Smooth muscle cell of the pulmonary artery (primary cell): ENCODE measurements at places on chromosomes 11 and 22. TPM values are rescaled to one million over a fixed set of nuclear protein-coding genes. Genes with fewer than 3 reads are reported as not detected.

The LPXN gene
- 2.3 and 7.2 TPM in 2 replicates for total RNA-seq

The PLEKHB1 gene
- 2.1 and 2.5 TPM in 2 replicates for total RNA-seq

The BDNF gene
- 26.9 and 44.0 TPM in 2 replicates for total RNA-seq

The ACR gene
- total RNA-seq = not detected in 2 replicates

The MS4A15 gene
- total RNA-seq = not detected in 2 replicates

The MOV10L1 gene
- total RNA-seq = 1.5 and 1.7 TPM in 2 replicates

The NAALAD2 gene
- 0.30 and 0.46 TPM in 2 replicates for total RNA-seq

The SMDT1 gene
- total RNA-seq = 5.5 and 10.5 TPM in 2 replicates

The PHETA2 gene
- total RNA-seq = 27.2 and 30.9 TPM in 2 replicates

The OR8D1 gene
- not detected in 2 replicates for total RNA-seq

The BCO2 gene
- 1.4 and 1.6 TPM in 2 replicates for total RNA-seq

The C22orf42 gene
- not detected in 2 replicates for total RNA-seq

The PIWIL4 gene
- total RNA-seq = 3.0 and 4.6 TPM in 2 replicates

The MYOD1 gene
- not detected in 2 replicates for total RNA-seq

The RHOD gene
- total RNA-seq = 9.1 and 10.6 TPM in 2 replicates

The ADAMTS8 gene
- 0.07 and 0.65 TPM in 2 replicates for total RNA-seq

The SOX6 gene
- 0.43 and 2.5 TPM in 2 replicates for total RNA-seq
